ENCODE measurements at places on chromosomes 12 and 14.

- DNase-seq: no peak
Observed at GRCh38 chr14:28745176-28745575, 21.4 kb upstream of the FOXG1 start.

GRCh38 chr14:21088687-21089086 lies 9.8 kb downstream of the ZNF219 start:
- DNase-seq: no peak

- DNase-seq: no peak
Observed at GRCh38 chr14:51939755-51940301, 49.5 kb upstream of the RTRAF start.

- DNase-seq: peak; percentile 41
Observed at GRCh38 chr12:21527451-21528180, 1.5 kb downstream of the SPX start.

DNA sequence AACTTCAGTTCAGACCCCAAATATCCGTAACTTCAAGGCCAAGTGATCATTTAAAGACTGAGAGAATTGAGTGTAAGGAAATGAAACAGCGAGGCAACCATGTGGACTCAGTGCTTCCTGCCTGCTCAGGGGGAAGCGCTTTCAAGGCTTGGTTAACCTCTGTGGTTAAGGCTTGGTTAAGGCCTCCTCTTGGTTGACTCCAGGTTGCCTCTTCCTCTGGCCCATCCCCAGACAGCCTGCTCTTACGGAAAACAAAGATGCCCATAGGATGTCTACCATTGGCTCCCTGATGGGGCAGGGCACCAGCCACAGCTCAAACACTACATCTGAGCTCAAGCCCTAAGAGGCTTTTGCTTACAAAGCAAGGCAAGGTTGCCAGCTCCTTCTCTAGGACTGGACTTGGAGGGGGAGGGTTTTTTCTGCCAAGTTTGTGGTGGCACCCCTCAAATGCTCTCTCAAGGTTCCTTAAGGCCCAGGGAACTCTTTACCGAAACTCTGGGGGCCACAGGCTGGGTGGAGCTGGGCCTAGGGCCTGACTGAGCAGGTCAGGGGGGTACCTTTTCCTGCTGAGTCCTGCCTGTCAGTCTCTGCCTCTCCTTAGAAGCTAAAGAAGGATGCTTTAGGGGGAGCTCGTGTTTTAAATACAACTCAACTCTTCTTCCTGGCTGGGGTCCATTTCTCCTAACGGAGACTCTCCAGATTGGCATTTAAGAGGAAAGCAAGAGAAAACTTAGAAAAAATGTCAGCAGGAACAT lies 13.7 kb downstream of the COL2A1 start:
- DNase-seq: peak; percentile 19

- DNase-seq: no peak
Observed at GRCh38 chr12:115693970-115694369, 583.5 kb downstream of the MED13L start.

DNA sequence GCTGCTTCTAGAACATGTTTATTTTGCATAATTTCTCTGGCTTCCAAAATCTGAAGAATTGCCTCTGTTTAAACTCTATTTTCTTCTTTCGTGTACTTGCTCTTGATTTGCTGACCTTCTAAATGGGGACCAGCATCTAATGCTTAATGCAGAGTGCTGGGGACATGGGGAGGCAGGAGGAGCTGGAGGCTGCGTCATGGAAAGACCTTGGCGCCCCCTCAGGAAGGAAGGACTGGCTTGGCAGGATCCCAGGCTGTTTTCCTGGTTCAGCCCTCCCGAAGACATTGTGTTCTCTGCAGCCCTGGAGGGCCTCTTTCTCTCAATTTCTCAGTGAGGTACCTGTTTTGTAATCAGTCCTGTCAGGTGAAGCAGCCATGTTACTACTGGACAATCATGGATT lies 5.5 kb downstream of the PRKCH start:
- no peak for DNase-seq

- DNase-seq: no peak
Observed at GRCh38 chr12:10052193-10052913, 21.9 kb downstream of the CLEC9A start.

DNA sequence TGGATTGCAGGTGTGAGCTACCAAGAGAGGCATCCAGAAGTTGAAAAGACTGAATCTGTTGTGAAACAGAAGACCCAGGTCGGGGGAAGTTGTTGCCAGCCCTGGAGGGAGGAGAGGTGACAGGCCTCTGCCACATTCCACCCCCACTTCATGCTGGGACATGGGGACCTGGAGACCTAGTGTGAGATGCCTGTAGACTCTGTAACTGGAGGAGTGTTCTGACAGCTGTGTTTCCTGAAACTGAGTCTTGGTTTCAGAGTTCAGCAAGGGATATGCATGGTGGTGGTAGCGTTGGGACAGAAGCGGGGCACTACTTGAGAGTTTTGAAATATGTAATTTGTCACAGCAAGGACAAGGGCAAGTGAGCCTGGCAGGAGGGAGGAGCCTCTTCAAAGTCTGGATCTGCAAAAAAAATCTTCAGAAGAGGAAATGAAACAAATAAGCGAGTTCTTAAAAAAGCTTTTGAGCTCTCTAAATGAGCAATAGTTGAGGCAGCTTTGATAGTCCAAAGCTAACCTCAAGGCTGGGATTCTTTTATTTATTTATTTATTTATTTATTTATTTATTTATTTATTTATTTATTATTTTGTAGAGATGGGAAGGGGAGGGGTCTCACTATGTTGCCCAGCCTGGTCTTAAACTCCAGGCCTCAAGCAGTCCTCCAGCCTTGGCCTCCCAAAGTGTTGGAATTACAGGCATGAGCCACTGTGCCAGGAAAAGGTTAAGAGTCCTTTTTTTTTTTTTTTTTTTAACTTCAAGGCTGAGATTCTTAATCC lies 58.9 kb upstream of the EEA1 start:
- no peak for DNase-seq

DNA sequence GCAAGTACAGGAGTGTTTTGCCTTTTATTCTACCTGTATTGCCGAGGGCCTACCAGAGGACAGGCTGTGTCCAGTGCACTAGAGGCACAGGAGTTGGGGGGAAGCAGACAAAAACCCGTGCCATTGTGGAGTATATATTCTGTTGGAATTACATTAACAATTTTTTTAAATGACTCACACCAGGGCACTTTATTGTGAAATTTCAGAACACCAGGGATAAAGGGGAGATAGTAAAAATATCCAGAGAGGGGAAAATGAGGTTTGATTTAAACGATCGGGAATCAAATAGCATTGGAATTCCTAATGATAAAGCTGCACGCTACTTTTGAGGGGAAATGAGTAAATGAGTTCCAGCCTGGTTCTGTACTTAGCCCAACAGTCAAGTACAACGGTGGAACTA lies 123.2 kb downstream of the PELI2 start:
- no peak for DNase-seq

DNA sequence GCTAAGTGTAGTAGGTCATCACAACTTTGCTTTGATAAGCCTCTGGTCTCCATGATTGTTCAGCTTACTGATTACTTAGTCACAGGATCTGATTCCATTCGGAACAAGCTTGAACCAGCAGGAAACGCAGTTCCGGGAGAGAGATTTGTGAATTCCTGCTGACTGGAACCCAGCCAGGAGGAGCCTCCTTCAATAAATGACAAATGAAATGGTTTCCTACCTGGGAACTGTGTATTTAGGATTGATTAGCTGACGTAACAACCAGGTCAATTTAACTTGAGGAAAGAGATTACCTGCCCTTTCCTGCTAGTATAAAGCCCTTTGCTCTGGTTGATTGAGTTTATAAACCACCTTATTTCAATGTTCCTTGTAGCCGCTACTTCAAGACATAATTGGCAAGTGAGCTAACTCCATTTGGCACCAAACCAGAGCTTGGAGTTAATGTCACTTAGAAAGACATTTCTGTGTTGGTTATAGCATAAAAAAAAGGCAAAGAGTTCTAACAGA lies 35.1 kb upstream of the KCNH3 start:
- no peak for DNase-seq

GRCh38 chr12:52765702-52766101 lies 11.4 kb downstream of the KRT76 start:
- DNase-seq: no peak

DNA sequence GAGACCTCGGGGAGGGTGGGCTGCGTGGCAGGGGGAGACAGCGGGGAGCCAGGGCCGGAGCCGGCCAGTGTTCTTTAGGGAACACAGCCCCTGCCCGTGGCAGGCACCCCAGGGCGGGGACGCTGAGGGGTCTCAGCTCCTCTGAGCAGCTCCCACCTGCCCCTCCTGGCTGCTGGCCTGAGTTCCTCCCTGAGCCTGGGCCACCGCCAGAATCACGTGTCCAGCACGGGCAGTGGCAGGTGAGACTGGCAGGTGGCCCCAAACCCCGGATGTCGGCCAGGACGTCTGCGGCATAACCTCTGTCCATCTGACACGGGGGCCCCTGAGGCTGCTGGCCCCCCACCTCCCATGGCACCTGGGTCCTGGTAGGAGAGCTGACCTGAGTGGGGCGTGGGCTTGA lies 25.1 kb downstream of the NOC4L start:
- no peak for DNase-seq

DNA sequence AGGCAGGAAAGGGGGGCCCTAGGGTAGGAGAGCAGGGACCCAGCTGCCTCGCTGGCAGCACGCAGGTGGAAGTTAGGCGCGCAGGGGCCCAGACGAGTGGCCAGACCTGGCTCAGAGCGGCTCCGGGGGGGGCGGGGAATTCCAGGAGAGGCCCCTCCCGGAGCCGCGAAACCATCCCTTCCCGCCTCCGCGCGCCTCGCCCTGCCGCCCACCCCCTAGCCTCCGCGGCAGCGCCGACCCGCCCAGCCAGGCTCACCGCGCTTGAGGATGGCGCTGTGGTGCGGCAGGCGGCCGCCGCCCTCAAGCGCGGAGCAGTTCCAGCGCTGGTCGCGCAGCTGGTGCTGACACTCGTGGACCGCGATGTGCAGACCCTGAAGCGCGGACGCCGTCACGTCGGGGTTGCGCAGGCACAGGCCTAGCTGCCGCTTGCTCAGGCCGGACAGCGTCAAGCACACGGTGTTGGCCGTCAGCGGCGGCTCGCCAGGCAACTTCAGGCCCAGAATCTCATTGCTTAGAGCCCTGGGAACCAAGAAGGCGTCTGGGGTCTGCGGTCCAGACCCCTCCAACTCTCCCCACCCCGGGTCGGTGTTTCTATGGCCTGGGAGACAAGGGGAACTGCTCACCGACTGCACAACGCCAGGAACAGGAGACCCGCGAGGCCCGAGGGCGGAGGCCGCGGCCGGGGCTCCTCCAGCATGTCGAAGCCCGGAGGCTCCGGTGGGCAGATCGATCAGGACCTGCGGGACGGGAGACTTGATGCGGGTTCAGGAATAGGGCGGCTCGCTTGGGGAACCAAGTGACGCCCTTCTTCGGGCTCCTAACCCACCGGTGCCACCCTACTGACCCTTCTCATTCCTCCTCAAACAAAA lies 1.5 kb downstream of the WNT10B start:
- peak; percentile 35 for DNase-seq

GRCh38 chr12:11978726-11979384 lies 91.9 kb upstream of the BCL2L14 start:
- no peak for DNase-seq

GRCh38 chr14:25431211-25432076 lies 381.5 kb upstream of the STXBP6 start:
- DNase-seq: no peak

DNA sequence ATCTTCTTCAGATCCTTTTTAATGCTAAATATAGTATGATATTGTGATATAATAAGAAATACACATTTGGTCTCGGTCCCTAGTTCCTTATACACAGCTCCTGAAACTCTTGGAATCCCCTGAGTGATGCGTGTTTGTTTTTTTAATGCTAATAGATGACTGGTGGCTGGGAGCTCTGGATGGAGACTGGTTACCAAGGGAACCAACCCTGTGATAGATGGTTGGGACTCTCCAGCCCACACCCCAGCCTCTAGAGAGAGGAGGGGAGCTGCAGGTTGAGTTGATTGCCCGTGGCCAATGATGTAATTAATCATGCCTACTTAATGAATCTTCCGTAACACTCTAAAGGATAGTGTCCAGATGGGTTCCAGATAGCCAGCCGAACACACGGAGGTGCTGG lies 140.6 kb downstream of the FBXL14 start:
- DNase-seq: no peak
